ENCODE measurements at places on chromosomes 7 and 10.

GRCh38 chr7:65475734-65476319 lies 102.2 kb downstream of the ZNF92 start:
- peak; percentile 20 for DNase-seq

- no peak for DNase-seq
Measured at GRCh38 chr10:10796774-10797415, 220.8 kb upstream of the CELF2 start.

GRCh38 chr10:94052866-94053791 lies 59.4 kb downstream of the PLCE1 start:
- DNase-seq, result no peak

DNA sequence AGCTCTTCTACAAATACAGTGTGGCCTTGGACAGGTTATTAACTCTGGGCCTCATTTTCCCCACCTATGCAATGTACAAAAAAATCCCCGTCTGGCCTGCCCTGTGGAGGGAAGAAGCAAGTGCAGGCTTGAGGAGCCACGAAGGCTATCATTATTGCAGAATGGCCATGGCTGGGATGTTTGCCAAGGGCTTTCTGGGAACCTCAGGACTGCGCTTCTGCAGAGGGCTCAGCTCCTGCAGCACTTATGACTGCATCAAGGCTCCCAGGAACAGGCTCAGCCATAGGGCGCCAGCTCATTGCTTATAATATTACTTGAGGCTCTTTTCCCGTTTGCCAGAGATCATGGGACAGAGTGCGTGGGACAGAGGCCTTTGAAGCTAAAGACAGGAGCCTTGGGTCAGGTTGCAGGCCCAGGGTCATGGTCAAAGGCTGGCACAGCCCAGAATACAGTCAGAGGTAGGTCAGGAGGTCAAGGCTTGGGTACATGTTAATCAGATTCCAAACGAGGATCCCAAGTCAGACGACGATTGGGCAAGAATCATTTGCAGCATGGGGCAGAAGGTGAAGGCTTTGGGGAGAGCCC lies 20.6 kb upstream of the C10orf105 start:
- DNase-seq, result no peak

DNA sequence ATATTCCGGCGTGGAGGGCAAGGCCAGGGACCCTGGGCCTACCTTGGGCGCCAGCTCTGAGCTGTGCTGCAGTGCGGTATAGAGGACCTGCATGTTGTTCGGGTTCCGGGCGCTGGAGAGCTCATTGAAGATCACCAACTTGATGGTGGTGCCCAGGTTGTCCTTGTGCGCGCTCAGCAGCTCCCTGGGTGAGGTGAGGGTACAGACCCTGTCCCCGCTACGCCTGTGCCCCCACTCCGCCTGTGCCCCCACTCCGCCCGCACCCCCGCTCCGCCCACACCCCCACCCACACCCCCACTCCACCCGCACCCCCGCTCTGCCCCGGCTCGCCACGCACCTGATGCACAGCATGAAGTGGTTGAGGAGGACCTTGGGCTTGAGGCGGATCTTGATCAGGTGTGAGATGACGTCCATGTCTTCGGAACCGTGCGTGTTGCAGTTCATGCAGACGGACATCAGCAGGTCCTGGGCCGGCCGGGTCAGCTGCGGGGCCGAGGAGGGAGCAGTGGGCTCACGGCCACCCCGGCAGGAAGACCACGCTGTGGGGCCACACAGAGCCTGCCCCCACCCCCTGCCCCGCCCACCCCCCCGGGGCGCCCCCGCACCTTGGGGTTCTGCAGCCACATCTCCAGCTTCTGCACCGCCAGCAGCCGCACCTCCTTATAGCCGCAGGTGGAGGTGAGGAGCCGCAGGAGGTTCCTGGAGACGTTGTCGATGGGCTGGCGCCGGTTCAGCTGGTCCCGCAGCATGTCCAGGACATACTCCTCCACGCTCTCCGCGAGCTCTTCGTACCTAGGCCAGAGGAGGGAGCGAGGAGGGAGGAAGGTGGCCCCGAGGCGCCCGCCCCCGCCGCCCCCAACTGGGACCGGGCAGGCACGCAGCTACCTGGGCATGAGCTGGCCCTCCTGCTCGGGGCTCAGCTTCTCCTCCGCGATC lies 5.6 kb downstream of the INTS1 start:
- DNase-seq, result no peak

DNA sequence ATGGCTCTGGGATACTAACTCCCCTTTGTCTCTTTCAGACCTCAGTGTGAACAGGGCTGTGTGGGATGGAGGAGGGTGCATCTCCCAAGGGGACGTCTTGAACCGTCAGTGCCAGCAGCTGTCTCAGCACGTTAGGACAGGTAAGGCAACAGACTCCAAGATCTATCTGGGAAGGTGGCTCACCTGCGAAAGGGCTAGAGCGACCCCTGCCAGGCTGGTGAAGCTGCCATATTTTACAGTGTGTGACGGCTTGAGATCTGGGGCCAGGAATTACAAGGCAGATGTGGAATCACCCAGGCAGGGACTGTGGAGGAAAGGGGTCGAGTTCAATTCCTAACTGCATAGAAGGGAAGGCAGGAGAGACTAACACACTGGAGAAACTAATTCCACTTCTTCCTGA lies 11.2 kb downstream of the MUC17 start:
- DNase-seq, result no peak

DNA sequence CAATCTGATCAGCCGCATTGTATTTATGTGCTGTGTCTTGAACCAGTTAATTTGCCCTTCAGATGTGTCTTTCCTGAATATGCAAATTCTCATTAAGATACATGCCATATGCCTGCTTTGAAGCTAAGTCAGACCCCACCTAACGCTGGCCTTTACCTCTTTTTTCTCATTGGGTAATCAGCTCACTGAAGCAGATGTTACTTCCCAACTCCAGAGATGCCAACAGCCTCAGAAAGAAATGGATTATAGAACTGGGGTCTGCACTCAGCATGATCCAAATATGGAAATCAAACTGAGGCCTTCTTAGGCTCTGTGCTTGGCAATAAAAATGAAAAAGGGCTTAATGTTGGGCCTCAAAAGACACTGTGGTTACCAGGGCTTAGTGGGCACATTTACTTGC lies 113.9 kb downstream of the FZD1 start:
- no peak for DNase-seq

DNA sequence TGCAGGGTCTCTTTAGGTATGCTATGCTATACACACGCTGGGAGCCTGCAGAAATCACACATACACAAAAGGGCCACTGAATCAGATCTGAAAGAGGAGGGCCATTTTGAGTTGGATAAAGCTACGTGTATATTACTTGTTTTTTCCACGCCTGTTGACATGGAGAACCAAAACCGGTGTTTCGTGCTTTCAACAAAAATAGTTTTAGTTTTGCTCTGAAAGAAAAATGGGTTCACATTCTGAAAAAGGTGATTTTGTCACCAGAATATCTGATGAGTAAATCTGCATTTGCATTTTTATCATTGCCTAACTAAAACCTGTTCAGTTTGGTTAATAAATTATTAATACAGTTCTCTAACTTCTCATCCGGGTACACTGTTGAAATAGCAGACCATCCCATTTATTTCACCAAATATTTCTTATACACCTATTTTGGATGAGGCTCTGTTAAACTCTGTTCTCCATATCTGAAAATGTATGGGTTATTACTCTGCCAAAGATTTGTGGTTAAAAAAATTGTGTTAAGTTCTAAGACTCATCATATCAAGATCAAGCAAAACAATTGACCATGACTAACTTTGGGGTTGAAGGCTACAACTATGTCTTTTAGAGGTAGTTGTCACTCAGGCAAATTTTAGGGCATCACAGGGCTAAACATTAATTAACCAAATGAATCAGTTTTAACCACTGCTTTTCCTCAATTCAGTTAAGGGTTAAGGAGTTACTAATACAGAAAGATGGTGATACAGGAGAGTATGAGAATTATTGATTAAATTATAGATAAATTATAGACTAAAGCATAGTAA lies 101.2 kb upstream of the RPA3 start:
- DNase-seq, result no peak

- DNase-seq, result no peak
Measured at GRCh38 chr7:5276611-5277010, 6.1 kb upstream of the SLC29A4 start.

DNA sequence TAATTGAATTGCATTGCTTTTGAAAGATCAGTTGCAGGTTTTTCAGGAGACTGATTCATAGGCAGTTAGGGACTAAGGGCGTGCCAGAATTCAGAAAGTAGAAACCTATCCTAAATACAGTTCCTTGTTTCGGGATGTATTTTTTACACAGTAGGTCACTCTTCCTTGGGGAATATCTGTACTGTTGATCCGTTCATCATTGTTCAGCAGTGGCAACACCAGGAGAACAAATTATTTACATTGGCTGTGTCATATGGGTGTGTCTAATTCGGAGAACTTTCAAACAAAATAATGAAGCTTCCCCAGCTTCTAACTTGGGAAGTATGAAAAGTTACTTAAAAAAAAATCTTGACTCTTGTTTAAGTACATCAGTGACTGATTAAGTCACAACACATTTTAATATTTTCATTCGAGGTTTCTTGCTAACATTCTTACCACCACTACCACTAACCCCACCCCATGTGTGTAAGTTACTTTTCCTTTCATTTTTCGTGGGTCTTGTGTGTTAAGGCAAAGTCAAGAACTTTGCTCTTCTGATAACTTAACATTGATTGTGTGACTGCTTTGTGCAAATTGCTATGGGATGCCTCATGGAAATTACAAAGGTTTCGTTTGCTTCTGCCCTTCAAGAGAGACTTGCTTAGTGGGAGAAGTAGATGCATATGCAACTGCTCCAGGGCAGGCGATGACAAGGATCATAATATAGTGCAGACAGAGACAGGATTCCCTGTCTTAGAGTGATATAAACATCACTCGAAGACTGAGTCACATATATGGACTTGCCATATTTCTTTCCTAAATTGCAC lies 43.8 kb upstream of the RPA3 start:
- DNase-seq, result peak; percentile 20

DNA sequence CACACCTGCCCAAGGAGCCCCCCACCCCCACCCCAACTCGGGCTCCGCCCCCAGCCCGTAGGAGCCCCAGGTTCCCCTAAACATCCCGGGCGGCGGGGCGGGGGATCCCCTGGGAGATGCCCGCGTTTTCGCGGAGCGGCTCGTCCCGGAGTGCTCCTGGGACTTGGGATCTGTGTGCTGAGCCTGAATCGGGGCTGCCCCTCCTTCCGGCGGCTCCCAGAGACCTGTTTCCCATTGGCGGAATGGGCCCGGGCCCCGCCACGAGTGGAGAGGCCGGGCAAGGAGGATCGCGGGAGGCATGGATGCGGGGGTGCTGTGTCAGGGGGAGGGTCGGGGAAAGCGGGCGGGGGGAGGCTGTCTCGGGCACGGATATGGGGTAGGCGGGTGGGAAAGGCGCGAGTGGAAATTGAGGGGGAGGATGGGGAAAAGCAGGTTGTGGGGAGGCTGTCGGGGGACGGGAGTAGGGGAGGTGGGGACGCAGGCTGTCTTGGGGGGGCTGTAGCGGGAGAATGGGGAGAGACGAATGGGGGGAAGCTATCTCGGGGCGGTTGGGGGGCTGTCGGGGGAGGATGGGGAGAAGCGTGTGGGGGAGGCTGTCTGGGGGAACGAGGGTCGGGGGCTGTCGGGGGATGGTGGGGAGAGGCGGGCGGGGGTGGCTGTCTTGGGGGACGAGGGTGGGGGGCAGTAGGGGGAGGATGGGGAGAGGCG lies 572 bp upstream of the BHLHA15 start:
- DNase-seq, result no peak

- no peak for DNase-seq
Measured at GRCh38 chr10:786633-787474, 97.4 kb upstream of the DIP2C start.

GRCh38 chr10:20598590-20598989 lies 298.5 kb downstream of the NEBL start:
- no peak for DNase-seq

- DNase-seq, result no peak
Measured at GRCh38 chr7:159022238-159022993, 122.3 kb downstream of the VIPR2 start.

DNA sequence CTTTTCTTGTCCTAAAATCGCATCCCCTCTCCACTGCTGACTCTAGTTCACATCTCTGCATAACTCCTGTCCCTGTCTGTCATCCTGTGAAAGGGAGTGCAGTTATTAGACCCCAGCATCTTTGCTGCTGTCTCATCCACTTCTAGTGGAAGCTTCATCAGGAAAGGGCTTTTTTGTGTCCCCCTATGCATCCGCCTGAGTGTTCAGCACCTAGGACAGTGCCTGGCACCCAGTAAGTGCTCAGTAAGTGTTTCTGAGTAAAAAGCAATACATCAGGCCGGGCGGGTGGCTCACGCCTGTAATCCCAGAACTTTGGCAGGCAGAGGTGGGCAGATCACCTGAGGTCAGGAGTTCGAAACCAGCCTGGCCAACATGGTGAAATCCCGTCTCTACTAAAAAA lies 211.8 kb upstream of the FOXK1 start:
- no peak for DNase-seq

Measured in activated T-helper 1 cell treated with anti-CD3 and anti-CD28 coated beads, Interleukin-12 subunit alpha, Interleukin-12 subunit beta, Interleukin-2, Interleukin-4 antibody, amounts not matched to agents 30 ng/mL and 10 ng/mL and 1 ng/mL, durations not matched to agents 14 hours and 24 hours and 36 hours (primary cell).